Chondrocyte (in vitro differentiated cells): ENCODE measurements at places on chromosomes 3 and 15.

DNA sequence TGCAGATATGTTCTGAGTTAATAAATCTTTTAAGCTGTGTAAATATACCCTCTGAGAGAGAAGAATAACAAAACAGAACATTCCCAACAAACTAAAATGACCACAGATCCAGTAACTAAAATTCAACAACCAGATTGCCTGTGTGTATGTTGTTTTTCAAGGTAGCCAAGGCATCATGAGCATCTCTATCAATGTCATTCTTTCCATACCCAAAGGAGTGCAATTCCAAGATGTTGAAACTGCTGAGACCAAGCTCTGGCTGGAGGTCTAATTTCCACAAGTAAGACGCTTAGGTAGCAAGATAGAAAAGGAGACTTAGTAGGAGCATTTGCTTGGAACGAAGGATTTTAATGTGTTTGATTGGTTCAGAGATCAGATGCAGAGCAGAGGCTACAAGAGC is 276.3 kb downstream of the RBMS3 start:
- no peak overlapping the region for H3K4me3 ChIP-seq
- no peaks in the 10 kb centered on the region for H3K27me3 ChIP-seq
- no peak for DNase-seq
- H3K36me3 ChIP-seq = no peaks in the 10 kb centered on the region

DNA sequence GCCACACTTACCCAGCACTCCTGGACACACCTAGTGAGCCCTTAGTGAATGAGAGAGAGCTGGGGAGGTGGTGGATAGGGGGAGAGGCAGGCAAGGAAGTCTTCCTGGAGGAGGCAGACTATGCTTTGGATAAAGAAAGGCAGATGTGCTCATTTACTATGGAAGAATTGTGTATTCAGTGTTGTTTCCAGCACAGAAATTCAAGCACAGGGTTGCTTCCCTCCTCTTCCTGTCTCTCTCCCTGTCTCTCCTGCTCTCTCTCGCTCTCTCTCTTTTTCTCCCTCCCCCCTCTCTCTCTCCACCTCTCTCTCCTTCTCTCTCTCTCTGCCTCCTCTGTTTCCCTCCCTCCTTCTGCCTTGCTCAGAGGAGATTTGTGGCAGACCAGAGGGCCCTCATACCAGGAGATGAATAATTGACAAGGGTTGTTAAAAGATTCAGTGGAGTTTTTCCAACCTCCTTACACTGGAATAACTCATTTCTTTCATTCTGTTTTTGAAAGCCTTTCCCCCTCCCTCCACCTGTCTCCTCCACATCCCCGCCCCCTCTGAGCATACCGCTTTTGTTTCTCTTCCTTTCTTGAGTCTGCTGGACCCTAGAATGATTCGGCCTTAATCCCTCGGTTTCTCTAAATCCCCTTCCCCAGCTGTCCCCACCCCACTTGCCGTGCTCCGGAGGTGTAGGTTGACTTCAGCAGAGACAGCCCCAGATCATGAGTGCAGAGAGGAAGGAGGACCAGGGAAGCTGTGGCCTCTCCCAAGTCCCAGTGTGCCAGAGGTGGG is 65.6 kb downstream of the CCDC33 start:
- peaks cover 50% of the 10 kb centered on the region for H3K27me3 ChIP-seq
- H3K27ac ChIP-seq = no peak overlapping the region
- peaks cover 13% of the 10 kb centered on the region for H3K4me1 ChIP-seq

GRCh38 chr15:100687582-100688141 is 85.3 kb downstream of the ASB7 start:
- H3K27me3 ChIP-seq = no peaks in the 10 kb centered on the region
- DNase-seq = no peak
- H3K36me3 ChIP-seq = no peaks in the 10 kb centered on the region
- no peak overlapping the region for H3K4me3 ChIP-seq
- H3K27ac ChIP-seq = no peak overlapping the region

GRCh38 chr15:34435658-34436057 is 1.9 kb downstream of the GOLGA8A start:
- no peak for DNase-seq
- H3K4me3 ChIP-seq = peak overlapping the region; percentile 78
- H3K36me3 ChIP-seq = peaks cover 20% of the 10 kb centered on the region
- H3K4me1 ChIP-seq = peaks cover 20% of the 10 kb centered on the region
- no peak overlapping the region for H3K27ac ChIP-seq

GRCh38 chr3:44058022-44058867 is 183.4 kb upstream of the TOPAZ1 start:
- H3K27me3 ChIP-seq = peaks cover 11% of the 10 kb centered on the region
- H3K4me3 ChIP-seq = peak overlapping the region; percentile 47
- peaks cover 22% of the 10 kb centered on the region for H3K4me1 ChIP-seq
- no peak overlapping the region for H3K27ac ChIP-seq

GRCh38 chr3:150307311-150308036 is 100.6 kb upstream of the TSC22D2 start:
- peak overlapping the region; percentile 8 for H3K27ac ChIP-seq
- H3K36me3 ChIP-seq = no peaks in the 10 kb centered on the region
- DNase-seq = no peak
- no peaks in the 10 kb centered on the region for H3K27me3 ChIP-seq
- H3K4me1 ChIP-seq = peaks cover 23% of the 10 kb centered on the region

- H3K27ac ChIP-seq = no peak overlapping the region
- H3K4me3 ChIP-seq = no peak overlapping the region
- DNase-seq = no peak
- H3K27me3 ChIP-seq = no peaks in the 10 kb centered on the region
- H3K36me3 ChIP-seq = no peaks in the 10 kb centered on the region
Measured at GRCh38 chr3:21830541-21830940, 79.5 kb upstream of the ZNF385D start.

GRCh38 chr15:73021139-73021621 is 31.1 kb upstream of the NEO1 start:
- no peak overlapping the region for H3K27ac ChIP-seq
- peaks cover 8% of the 10 kb centered on the region for H3K4me1 ChIP-seq
- no peaks in the 10 kb centered on the region for H3K36me3 ChIP-seq
- H3K27me3 ChIP-seq = peaks cover 30% of the 10 kb centered on the region
- H3K4me3 ChIP-seq = no peak overlapping the region

- DNase-seq = no peak
- peak overlapping the region; percentile 59 for H3K4me3 ChIP-seq
- peaks cover 9% of the 10 kb centered on the region for H3K4me1 ChIP-seq
- H3K27me3 ChIP-seq = peaks cover 1% of the 10 kb centered on the region
- H3K36me3 ChIP-seq = no peaks in the 10 kb centered on the region
Measured at GRCh38 chr15:73751899-73752805, 999 bp downstream of the INSYN1 start.

GRCh38 chr15:83602021-83602420 is 51.9 kb upstream of the ADAMTSL3 start:
- DNase-seq = no peak
- peaks cover 8% of the 10 kb centered on the region for H3K4me1 ChIP-seq
- no peak overlapping the region for H3K27ac ChIP-seq
- H3K36me3 ChIP-seq = no peaks in the 10 kb centered on the region
- peaks cover 2% of the 10 kb centered on the region for H3K27me3 ChIP-seq
- H3K4me3 ChIP-seq = no peak overlapping the region

- no peak for DNase-seq
- H3K4me1 ChIP-seq = peaks cover 11% of the 10 kb centered on the region
- peaks cover 2% of the 10 kb centered on the region for H3K36me3 ChIP-seq
- no peak overlapping the region for H3K4me3 ChIP-seq
- no peaks in the 10 kb centered on the region for H3K27me3 ChIP-seq
Measured at GRCh38 chr15:58221591-58222241, 83.5 kb downstream of the AQP9 start.

DNA sequence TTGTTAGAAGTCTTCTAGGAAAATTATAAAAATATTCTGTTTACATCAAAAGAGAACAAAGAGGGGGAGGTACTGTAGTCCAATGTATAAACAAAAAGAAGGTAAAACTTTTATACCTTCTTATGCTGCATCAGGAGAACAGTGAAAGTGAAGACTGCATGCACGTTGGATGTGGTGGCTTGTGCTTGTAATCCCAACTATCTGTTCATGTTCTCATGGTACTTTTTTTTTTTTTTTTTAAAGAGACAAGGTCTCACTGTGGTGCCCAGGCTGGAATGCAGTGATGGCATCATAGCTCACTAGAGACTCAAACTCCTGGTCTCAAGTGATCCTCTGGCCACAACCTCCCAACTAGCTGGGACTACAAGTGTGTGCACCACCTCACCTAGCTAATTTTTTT is 4.2 kb downstream of the SEC62 start:
- DNase-seq = no peak
- H3K36me3 ChIP-seq = no peaks in the 10 kb centered on the region

DNA sequence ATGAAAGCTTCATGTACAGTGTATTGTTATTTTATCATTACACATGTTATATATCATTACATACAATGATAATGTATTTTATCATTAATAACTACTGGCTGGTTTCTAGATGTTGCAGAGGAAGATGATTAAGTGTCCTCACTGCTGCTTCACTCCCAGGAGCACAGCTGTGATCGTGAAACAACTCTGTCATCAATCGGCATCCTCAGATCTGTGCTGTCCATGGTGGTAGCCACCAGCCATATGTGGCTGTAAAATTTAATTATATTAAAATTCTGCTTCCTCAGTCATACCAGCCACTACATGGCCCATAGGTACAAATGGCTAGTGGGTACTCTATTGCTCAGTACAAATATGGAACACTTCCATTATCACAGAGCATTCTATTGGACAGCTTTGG is 379.4 kb upstream of the CFAP20DC start:
- no peak overlapping the region for H3K4me3 ChIP-seq
- no peak for DNase-seq
- H3K4me1 ChIP-seq = peaks cover 64% of the 10 kb centered on the region
- no peak overlapping the region for H3K27ac ChIP-seq
- no peaks in the 10 kb centered on the region for H3K27me3 ChIP-seq

DNA sequence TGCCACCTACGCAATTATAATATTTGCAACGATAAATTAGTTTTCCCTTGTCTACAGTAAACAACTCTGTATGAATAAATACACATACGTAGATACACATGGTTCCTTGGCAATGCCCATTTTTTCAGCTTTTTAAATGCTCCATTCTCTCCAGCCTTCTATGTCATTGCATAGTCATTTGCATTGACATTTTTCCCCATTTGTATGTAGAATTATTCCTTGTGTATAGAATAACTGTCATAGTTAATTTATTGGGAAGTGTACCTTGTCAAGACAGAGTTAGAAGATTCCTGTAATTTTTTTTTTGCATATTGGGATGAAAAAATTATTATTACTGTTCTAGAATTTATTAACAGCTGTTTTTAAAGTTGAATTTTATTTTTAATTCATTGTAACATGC is 736.7 kb upstream of the DPPA4 start:
- H3K27me3 ChIP-seq = no peaks in the 10 kb centered on the region
- peaks cover 16% of the 10 kb centered on the region for H3K4me1 ChIP-seq
- no peak for DNase-seq
- H3K36me3 ChIP-seq = peaks cover 2% of the 10 kb centered on the region
- H3K4me3 ChIP-seq = no peak overlapping the region
- no peak overlapping the region for H3K27ac ChIP-seq

DNA sequence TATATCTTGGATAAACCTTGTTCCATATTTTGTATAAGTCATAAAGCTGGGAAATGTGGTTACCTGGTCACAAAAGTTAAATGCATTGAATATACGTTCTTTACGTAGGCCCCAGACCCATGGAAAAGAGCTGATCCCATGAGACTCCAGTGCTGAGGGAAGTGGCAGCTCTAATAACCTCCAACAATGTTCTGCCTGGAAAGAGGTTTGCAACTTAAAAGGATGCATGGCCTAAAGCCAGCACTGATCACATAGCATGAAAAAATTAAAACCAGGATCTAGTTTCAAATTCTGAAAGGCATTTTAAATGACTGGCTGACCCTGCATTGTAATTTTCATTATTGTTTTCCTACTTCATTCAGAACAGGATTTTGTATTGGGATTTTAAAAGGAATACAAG is 27.9 kb upstream of the STRIT1 start:
- H3K4me1 ChIP-seq = no peaks in the 10 kb centered on the region
- no peak overlapping the region for H3K4me3 ChIP-seq
- H3K27ac ChIP-seq = no peak overlapping the region
- H3K36me3 ChIP-seq = no peaks in the 10 kb centered on the region
- no peaks in the 10 kb centered on the region for H3K27me3 ChIP-seq

GRCh38 chr3:143249014-143249413 is 129.4 kb downstream of the CHST2 start:
- no peaks in the 10 kb centered on the region for H3K4me1 ChIP-seq
- no peak for DNase-seq
- no peak overlapping the region for H3K4me3 ChIP-seq
- H3K36me3 ChIP-seq = no peaks in the 10 kb centered on the region

- H3K27me3 ChIP-seq = no peaks in the 10 kb centered on the region
- no peak overlapping the region for H3K4me3 ChIP-seq
- no peaks in the 10 kb centered on the region for H3K36me3 ChIP-seq
- H3K4me1 ChIP-seq = peaks cover 4% of the 10 kb centered on the region
- no peak for DNase-seq
Measured at GRCh38 chr15:27241943-27242342, 271.0 kb downstream of the GABRG3 start.

DNA sequence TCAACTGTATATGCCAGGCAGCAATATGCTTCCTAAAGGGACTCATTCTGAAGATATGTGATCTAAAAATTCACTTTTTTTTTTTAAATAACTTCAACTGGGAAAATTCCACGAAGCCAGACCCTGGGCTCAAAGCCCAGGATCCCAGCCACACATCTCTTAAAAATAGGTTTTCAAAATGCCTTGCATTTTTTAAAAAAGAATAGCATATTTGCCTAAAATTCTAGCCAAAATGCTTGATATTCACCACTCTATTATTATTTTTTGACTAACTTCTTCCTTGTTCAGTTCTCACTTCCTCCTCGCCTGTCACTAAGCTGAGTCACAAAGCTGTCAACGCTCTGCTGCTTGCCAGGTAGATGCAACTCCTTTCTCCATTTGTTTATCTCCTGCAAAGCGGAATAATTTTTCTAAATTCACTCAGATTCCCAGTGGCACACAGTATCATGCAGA is 28.0 kb upstream of the VGLL4 start:
- H3K36me3 ChIP-seq = peaks cover 3% of the 10 kb centered on the region
- H3K27me3 ChIP-seq = no peaks in the 10 kb centered on the region
- H3K4me3 ChIP-seq = no peak overlapping the region
- H3K27ac ChIP-seq = peak overlapping the region; percentile 95

GRCh38 chr15:84778194-84778593 is 29.8 kb downstream of the ZNF592 start:
- no peak overlapping the region for H3K27ac ChIP-seq
- no peaks in the 10 kb centered on the region for H3K27me3 ChIP-seq
- H3K4me3 ChIP-seq = no peak overlapping the region
- H3K4me1 ChIP-seq = peaks cover 19% of the 10 kb centered on the region

GRCh38 chr15:55897560-55898336 is 95.7 kb downstream of the NEDD4 start:
- H3K36me3 ChIP-seq = no peaks in the 10 kb centered on the region
- no peak overlapping the region for H3K4me3 ChIP-seq
- H3K27me3 ChIP-seq = no peaks in the 10 kb centered on the region
- DNase-seq = no peak
- H3K4me1 ChIP-seq = peaks cover 37% of the 10 kb centered on the region

DNA sequence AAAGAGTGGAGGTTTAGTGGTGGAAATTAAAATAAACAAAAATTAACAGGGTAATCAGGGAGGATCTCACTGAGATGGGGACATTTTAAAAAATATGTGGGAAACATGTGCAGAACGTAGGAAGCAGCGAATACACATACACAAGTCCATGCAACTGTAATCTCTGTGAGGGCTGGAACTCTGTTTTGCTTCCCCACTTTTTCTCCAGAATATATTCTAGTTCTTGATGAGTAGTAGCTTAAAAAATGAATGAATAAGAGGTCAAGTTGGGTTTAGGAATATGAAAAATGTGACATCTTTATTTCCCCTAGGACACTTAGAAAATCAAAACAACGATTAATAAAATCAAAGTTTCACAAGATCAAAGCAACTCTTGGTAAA is 312.2 kb upstream of the ZNF717 start:
- DNase-seq = no peak
- peaks cover 3% of the 10 kb centered on the region for H3K27me3 ChIP-seq
- H3K4me3 ChIP-seq = no peak overlapping the region
- no peak overlapping the region for H3K27ac ChIP-seq
